ENCODE measurements at places on chromosomes 2 and 18.

DNA sequence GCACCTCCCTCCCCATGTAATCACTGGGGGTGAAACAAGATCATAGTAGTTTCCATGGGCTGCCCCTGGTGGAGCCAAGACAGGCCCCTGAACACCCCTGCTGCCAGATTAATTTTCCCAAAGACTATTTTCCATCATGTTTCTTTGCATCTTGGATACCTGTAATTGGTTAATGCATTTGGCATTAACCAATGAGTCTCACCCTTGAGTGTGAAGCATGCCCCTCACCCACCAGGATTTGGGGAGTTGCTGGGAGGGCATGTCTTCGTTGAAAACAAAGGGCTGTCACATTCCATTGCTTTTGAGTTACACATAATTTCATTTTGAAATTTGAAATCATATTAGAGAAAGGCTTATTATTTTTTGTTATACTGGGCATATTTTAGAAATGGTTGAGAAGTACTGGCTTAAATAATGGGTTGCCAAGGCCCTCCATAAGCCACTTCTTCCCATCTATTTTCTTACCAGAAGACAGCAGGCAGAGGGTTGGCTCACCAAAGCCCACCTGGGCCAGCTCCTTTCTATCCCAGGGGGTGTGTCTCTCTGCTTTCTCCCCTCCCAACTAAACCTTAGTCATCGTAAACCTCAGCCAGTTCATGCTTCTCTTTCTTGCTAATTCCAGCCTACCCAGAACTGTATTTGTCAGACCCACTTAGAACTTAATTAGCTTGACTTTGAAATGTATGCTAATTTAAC, 51.8 kb downstream of the ATIC start:
- no peak for DNase-seq

DNA sequence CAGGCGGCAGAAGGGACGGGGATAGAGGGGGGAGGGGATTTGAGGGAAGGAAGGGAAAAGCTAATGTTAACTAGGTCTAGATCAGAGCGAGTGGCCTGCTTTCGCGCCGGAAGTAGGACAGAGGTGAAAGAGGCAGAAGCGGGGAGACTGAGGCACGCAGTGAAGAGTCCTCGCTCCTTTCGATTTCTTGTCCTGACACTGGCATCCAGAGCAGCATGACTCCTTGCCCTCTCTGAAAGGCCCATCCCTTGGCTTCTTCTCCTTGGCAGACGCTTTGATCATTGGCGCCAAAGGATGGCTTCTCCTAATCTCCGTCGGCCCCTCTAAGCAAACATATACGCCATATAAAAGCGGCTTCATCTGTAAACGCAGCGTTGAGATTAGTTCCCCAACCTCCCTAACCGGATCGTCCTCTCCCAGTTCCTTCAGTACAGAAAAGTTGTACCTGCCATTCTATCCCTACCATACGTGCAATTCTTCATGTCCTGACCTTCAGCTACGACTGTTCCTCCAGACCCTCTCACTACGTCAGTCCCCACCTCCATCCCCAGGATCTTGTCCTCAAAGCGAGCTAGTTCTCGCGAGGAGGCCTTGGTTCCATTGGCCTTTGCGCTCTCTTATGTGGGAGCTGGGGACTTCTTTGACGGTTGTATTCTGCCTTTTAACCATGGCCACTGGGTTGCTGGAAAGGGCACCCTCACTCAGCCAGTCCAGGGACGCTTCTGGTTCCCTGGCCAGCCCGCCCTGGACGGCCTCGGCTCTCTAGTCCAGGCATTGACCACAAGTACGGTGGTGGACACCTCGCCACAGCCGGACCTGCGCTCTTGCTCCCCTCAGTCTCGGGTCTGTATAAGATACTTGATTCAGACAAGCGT, 857 bp upstream of the NEUROD1 start:
- no peak for DNase-seq

GRCh38 chr2:68588589-68588988, 54.8 kb upstream of the PROKR1 start:
- DNase-seq: no peak

DNA sequence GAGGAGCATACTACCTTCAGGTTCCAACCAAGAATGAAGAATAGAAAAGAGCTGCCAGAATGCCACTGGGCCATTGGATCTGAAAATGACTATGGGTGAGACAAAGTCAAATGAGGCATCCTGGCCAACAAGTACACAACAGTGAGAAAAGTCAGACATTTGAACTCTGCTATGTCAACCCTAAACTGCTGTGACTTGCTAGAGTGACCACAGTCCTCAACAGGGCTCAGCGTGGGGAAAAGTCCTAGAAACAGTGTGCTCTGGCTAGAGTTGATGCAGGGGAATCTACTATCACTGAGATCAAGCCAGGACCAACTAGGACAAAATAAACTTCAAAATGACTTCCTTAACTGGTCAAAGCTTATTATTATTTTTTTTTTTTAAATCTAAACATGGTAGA, 98.2 kb upstream of the FZD5 start:
- DNase-seq: no peak

- peak; percentile 77 for DNase-seq
These were observed 65.1 kb downstream of the MBP start for GRCh38 chr18:77067291-77068061.

DNA sequence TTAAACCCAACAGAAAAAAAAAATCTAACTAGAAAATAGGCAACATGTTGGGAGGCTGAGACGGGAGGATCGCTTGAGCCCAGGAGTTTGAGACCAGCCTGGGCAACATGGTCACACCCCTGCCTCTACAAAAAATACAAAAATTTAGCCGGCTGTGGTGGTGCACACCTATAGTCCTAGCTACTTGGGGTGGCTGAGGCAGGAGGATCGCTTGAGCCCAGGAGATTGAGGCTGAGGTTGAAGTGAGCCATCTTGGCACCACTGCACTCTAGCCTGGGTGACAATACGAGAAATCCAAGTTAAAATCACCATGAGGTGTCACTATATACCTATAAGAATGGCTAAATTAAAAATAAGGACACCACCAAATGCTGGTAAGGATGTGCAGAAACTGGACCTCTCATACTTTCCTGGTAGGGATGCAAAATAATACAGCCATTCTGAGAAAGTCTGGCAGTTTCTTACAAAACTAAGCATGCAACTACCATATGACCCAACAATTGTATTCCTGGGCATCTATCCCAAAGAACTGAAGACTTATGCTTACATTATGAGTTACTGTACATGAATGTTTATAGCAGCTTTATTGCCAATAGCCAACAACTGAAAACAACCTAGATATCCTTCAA, 2.2 kb downstream of the SEPTIN10 start:
- DNase-seq: no peak

DNA sequence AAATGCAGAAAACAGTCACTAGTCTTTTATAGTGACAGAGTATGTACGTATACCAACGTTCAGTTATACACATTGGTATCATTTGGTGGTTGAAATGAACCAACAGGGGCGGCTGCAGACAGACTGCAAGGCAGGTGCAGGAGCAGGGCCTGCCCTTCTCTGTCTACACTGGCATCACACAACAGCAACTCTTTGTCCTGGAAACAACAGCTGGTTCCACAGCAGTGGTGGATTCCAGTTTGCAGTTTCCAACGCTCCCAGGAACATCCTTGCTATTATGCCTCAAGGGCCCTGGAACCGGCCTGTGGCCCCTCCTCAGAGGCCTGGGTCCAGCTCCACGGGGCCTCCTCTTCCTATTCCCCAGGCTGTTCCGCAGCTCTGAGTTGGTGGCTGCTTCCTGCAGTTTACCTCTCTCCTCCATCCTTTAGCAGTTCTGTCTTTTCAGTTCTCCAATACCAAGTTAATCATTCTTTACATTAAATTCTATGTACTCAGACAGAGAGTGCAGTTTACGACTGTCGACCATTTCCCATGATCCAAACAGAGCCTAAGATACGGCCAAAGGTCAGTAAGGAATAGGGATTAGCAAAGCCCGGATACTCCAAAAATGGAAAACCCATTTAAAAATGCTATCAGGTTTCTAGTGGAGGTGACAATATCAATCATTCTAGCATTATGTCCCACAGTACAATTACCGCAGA, 87.8 kb downstream of the NOL10 start:
- no peak for DNase-seq

GRCh38 chr2:119469131-119469530, 37.5 kb downstream of the TMEM37 start:
- DNase-seq: no peak

GRCh38 chr2:20370191-20370590, 19.5 kb upstream of the PUM2 start:
- no peak for DNase-seq

DNA sequence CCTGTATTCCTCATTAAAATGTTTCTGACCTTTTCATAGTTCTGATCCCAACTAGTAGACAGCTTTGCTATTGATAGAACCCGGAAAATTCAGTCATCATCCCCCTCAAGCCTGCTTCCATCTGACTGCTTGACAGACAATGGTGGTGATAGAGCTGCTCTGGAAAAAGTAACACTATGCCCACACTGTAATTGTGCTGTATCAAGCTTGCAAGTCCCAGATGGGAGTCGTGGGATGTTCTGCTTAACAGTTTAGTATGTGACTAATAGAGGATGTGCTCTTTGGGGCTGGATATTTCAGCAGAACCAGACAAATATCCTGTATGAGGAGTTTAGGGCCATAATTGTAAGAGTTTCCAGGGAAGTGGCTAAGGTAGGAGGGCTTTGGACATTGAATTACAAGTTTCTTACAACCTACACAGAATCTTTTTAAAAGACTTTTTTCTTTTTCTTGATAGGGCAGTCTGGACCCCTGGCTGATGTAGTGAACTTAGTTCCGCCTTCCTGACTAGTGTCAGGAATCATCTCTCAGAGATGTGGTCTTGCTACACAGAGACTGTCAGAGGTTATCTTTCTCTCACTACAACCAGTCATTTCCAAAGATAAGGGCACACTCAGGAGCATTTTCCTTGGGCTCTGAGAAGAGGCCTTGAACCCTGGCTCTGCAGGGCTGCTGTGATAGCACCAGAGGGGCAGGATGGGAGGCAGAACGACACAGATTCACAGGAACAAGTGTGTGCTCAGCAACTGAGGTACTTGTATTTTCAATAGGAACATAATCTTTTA, 158.0 kb upstream of the RBMS1 start:
- DNase-seq: no peak

GRCh38 chr2:13003500-13003899, 286.8 kb downstream of the TRIB2 start:
- DNase-seq: no peak

DNA sequence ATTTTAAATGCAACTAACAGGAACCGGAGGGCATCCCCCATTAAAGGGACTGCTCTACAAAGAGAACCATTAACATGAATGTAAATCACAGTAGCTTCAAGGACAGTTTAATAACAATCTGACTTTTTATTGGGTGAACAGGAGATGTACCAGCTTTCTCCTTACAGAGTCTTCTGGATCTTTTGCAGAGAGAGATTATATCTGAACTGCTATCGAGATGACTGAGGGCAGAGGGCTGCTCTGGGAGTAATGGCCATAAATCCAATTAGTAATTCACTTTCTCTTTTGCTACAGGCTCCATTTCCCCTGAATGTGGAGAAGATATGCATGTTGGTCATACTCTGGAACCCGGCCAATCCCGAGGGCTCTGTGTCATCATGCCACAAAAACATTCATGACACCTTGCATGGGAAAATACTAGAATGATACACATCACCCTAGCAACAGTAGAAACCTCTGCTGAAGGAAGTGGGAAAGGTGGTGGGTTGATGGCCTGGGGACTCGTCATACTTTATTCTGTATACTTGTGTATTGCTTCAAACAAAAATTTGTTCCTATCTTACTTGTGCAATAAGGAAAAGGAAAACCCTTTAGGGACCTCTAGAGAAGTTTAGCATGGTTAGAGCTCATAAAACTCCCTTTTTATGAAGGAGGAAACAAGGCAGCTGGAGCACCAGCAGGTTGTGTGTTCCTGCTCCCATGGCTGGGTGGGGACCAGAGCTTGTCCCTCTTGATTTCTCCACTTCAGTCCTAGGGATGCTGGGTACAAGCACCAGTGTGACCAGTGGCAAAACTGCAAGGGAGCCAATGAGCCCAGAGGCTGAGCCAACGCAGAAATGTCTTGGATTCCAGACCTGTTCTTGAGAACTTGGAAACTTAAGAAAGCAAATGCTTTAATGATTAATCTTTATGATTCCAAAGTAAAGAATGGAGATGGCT, 26.0 kb downstream of the CTAGE1 start:
- DNase-seq: peak; percentile 70

DNA sequence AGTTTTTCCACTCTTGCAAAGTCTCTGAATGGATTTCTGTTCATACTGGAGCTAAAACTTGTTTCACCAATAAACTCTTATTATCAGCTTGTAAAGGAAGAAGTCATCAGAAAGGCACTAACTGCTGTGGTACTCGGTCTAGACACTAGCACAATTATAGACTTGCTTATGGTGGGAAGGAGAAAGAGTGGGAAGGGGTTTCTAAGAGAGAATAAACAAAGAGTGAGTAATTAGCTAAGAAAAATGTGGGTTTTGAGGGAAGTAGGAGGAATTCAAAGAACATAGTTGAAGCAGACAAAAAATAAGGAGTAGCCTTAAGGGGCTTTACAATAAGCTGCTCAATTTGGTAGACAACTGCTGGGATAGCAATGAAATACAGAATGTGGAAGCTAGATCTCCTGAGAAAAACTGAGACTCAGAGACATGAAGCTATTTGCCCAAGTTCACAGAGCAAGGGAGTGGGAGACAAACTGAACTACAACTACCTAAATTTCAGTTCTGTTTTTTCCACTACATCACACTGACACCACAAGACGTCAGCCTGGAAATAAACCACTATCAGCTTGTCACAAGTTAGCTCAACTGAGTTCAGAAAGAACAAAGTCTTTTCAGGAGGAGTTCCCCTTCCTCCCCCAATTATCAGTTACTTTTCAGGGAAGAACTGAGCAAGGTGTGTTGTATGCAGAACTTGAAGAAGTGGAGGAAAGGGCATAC, 59.7 kb downstream of the MAP4K3 start:
- no peak for DNase-seq

DNA sequence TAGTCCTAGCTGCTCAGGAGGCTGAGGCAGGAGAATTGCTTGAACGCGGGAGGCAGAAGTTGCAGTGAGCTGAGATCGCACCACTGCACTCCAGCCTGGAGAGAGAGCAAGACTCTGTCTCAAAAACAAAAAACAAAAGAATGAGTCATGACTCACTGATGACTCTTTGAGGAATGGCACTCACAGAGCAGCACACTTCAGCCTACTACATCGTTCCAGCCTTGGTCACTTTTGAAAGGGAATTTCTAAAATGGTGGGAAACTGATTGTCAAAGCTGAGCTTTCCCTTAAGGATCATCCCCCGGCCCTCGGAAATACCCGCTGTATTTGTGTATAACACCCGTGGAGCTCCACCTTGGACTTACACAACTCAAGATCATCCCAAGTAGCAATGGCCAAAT, 217.3 kb upstream of the HS6ST1 start:
- no peak for DNase-seq

GRCh38 chr2:80893711-80894110, 589.2 kb upstream of the LRRTM1 start:
- DNase-seq: no peak

GRCh38 chr2:158618891-158619490, 162.2 kb downstream of the PKP4 start:
- DNase-seq: no peak

DNA sequence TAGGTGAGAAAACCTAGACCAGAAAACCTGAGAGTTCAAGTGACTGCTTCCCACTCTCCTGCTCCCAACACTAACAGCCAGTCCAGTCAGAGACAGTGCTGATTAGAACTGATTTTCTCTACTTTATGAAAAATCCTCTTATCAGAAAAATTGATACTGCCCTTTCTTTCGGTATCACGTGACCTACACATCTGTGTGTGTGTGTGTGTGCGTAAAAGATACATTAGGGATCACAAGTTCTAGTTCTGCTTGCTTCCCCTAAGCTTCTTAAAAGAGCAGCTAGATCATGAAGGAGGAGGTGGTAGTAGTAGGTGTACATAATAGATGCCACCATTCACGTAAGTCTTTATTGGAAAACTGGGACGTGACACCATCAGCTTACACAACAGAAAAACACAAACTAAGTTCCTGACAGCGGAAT, 1.5 kb downstream of the ARL5A start:
- DNase-seq: peak; percentile 34
